Gastrocnemius medialis (tissue), 4 donors: ENCODE measurements at places on chromosomes 6 and 20. TPM values are rescaled to one million over a fixed set of nuclear protein-coding genes. Genes with fewer than 3 reads are reported as not detected.

The TAGAP gene
- 0.25 TPM for total RNA-seq

The MYT1 gene
- total RNA-seq: not detected

The LGSN gene
- not detected for total RNA-seq

DNA sequence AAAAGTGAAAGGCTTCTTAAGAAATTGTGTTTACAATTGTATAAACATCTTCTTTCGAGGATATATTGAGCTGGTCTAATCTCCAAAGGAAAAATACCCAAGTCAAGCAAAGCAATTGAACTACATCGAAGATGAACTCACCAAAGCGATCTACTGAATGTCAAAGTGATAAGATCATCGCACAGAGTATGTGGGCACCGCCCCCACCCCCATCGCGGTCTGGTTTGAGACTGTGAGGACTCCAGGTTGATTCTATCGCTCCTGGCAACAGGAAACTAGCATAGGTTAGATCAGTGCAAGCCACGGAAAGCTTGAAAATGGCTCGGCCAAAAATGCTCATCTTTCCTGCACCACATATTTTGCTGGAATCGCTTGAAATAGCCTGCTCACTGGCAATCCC, 133.2 kb upstream of the RPS6KA2 start:
- DNase-seq: no peak

- no peak for DNase-seq
These were observed 16.8 kb downstream of the SFT2D1 start for GRCh38 chr6:166325383-166326042.

- no peak for DNase-seq
These were observed 131.2 kb upstream of the THEMIS start for GRCh38 chr6:128032042-128032441.

- DNase-seq: no peak
These were observed 107.7 kb upstream of the CDYL start for GRCh38 chr6:4668271-4669179.

DNA sequence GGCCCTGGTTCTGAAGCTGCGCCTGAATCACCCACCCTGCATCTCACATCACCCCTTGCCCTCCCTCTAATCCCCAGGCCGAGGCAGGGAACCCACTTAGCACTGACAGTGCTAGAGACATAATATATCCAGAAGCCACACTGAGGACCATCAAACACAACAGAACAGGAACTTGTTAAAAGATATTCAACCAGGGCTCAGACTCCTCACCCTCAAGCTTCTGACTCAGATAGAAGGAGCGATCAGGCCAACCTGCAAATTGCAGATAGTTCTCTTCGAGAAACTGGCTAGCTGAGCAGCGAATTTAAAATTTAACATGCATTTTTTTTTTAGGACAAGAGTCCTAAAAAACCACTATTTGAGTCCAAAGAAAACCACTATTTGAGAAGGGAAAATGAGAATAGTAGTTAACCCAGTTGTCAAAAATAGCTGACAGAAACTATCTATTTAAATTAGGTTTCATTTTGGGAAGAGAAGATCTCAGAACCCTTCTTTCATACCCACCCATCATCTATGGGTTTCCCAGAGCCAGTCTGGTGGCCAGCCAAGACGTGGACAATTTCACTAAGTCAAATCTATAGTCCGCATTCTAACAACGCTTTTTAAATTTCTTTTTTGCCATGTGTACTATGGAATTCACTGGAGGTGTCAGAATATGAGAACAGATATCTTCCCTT, 95.6 kb downstream of the OPRM1 start:
- no peak for DNase-seq

- no peak for DNase-seq
These were observed 4.4 kb downstream of the PPP1R16B start for GRCh38 chr20:38809942-38810341.

- DNase-seq: no peak
These were observed 30.1 kb downstream of the CITED2 start for GRCh38 chr6:139344186-139344963.

DNA sequence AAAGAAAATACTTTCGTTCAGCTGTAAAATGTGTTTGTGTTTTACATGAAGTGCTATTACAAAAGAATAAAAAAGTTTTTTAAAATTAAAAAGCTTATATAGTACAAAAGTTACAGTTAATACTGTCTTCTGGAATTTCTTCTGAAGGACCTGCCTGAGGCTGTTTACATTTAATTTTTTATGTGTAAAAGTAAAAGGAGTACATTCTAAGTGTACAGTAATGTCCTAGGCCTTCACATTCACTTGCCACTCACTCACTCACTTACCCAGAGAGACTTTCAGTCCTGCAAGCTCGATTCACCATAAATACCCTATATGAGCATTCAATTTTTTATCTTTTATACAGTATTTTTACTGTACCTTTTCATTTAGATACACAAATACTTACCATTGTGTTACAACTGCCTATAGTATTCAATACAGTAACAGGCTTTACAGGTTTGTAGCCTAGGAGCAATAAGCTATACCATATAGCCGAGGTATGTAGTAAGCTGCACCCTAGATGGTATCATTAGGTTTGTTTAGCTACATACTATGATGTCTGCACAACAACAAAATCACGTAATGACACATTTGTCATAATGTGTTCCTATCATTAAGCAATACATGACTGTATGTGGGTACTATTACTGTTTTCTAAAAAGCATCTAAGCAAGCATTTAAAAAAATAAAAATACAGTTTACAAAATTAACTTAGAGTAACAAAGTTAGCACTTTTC, 33.0 kb downstream of the RNF146 start:
- no peak for DNase-seq

GRCh38 chr20:1588533-1589460, 31.0 kb downstream of the SIRPB1 start:
- no peak for DNase-seq

- peak; percentile 23 for DNase-seq
These were observed 12.4 kb downstream of the PSMF1 start for GRCh38 chr20:1130847-1131246.

- no peak for DNase-seq
These were observed 88.9 kb downstream of the GINS1 start for GRCh38 chr20:25496165-25496967.

DNA sequence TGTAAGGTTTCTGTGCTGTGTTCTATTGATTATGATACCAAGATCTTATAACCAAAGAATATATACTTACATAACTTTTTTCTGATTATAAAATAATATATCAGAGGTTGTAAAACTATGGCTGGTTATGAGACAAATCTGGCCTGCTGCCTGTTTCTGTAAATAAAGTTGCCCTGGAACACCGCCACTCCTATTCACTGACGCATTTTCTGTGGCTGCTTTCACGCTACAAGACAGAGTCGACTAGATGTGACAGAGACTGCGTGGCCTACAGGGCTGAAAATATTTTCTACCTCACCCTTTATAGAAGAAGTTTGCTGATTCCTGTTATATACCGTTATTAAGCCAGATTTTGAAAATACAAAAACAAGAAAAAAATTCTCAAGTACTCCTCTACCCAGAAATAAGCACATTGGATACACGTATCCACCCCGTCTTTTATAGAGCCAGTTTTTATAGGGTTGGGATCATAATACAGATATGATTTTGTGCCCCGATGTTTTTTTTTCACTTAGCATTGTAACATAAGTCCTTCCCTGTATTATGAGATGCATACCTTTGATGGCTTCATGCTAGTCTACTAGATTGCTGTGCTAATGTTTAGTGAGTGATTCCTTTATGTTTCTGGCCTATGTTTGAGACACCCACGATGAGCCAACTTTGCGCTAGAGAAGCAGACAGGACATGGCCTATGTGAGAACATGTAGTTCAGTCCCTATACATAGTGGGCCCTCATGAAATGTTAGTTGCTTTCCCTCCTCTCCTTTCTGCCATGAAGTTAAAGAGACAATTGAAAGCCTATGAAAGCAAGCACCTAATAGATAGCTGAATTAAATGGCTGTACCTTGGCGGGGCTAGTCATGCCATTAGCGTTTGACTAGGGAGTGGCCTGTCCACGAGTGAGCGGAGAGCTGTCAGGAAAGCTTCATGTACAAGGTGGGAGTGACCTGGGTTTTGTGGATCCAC, 98.1 kb upstream of the KCNK16 start:
- DNase-seq: no peak

DNA sequence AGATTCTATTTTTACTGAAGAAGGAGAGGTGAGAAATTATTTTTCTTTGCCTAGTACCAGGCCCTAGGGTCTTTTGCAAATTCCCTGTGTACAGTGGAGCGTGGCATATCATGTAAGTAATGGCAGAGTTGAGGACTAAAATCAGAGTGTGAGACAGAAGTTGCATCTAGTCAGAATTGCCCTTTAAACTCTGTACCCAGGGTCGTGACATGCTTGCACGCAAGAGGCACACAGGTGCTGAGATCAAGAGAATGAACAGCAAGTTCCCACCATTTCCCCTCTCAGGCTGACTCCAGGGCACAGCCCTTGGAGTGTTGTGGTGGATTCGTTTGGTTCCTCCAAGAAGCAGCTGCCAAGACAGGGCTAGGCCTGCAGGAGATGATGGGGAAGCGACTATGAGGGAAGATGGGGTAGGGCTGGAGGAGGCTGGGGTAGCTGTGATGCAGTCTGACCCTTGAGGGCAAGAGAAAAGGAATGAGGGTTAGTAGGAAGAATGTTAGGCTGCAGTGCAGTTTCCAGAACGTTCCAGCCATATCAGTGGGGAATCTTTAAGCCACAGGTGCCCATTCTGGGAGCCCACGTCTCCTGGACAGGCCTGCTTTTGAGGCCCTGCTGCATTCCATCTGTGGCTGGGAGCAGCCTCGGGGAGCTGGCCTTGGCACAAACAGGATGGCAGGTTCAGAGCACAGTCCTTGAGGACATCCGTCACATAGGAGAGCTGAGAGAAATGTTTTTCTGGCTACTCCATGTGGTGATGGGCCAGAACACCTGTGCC, 6.9 kb downstream of the NELFCD start:
- DNase-seq: no peak

DNA sequence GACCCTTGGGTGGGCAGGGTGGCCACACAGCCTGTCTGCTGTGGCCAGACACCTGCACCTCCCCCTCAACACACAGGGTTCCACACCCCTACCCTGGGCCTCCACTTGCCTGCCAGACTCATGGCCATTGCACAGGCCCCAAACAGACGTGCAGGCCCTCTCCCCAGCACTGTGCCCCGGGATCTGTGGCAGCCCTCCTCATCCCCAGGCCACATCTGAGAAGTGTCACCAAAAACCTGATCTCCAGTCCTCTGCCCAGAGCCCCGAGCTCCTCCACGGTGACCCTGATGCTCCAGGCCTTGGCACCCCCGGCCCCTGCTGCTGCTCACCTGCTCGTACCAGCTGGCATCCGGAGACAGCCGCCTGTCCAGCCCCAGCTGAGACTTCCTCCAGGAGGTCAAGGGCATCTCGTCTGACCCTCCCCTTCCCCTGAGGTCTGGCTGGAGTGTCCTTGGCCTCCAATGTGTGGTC, 160.1 kb downstream of the DLL1 start:
- DNase-seq: no peak

DNA sequence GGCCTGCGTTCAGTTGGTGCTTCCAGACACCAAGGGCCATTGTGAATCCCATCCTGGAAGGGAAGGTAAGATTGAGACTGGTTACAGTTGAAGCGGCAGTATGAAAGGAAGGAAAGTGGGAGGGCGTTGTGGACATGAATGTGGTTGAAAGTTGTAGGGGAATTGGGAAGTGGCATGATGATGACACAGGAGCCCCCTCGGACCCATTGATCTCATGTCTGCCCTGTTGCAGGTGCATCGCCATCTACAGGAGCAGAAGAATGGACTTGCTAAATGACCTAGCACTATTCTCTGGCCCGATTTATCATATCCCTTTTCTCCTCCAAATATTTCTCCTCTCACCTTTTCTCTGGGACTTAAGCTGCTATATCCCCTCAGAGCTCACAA, 5.5 kb downstream of the HLA-DQA1 start:
- DNase-seq: no peak

DNA sequence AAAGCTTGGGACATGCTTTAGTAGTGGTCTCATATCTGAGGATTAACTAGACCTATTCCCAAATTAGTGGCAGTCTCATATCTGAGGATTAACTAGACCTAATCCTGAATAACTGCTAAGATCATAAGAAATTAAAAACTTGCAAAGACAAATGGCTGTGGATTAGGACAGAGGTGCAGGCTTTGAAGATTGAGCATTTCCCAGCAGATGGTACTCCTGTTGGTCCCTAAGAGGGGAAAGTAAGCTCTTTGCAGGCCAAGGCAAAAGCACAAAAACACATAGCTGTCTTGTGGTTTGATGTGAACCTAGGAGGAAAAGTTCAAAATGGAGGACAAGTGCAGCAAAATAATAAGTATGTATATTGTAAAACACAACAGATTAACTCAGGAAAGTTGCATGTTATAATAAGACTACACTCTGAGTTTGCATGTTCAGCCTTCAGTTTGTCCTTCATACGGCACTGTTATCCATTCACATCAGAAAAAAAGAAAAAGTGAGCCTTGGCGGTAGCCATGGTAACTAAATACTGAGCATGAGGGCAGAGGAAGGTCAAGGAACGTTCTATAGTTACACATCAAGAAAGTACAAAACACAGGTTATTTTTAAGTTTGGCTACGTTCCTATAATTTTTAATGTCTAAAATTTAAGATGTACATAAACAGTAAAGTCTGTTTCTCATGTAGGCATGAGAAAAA, 62.8 kb downstream of the FILIP1 start:
- no peak for DNase-seq

DNA sequence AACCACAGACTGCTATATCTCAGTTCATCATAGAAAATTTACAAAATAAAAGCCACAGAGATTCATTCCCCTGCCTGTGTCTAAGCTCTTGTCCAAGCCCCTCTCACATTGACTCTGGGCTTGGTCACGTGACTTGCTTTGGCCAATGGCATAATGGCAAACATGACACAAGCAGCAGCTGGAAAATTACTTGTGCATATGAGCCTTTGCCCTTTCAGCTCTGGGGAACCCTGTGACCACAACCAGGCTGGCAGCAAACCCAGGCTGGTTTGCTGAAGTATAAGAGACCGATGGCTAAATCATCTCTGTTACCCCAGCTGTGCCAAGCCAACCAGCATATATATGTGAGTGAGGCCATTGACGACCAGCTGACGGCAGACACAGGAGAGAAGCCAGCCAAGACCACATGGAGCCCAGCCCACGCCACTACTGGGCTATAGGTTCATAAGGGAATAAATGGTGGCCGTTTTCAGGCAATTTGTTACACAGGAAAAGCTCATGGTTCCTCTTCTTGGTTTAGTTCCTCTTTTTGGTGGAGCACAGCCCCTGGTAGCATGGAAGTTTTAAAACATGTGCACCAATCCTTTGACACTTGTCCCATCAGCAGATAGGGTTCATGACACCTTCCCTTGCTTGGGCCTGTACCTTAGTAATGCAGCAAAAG, 31.8 kb upstream of the RSPO4 start:
- DNase-seq: no peak

- no peak for DNase-seq
These were observed 74.4 kb downstream of the NOL4L start for GRCh38 chr20:32510601-32511357.

- DNase-seq: no peak
These were observed 57.8 kb upstream of the KLHL31 start for GRCh38 chr6:53723331-53723730.
